ENCODE measurements at places on chromosomes 2 and 18.

DNA sequence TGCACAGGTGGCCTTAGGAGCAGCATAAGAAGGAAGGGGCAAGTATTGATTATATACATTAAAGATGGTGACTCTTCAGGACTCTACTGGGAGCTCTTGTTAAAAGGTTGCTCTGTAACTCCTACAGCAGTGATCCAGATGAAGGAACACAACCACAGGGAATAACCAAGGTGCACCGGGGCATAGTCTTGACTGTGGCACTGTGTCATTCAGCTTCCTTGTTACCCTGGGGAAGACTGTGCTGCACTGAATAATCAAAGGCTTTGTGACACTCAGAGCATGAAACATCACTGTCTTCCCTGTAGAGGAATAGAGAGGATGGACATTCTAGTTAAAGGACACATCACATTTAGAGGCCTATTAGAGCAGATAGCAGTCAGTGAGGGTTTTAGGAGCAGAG is 105.3 kb downstream of the UBE2E3 start:
- DNase-seq: no peak

- DNase-seq: no peak
Measured at GRCh38 chr2:46663614-46664013, 184.2 kb downstream of the TMEM247 start.

GRCh38 chr18:39414009-39414700 is 1848.6 kb upstream of the CELF4 start:
- DNase-seq: no peak

DNA sequence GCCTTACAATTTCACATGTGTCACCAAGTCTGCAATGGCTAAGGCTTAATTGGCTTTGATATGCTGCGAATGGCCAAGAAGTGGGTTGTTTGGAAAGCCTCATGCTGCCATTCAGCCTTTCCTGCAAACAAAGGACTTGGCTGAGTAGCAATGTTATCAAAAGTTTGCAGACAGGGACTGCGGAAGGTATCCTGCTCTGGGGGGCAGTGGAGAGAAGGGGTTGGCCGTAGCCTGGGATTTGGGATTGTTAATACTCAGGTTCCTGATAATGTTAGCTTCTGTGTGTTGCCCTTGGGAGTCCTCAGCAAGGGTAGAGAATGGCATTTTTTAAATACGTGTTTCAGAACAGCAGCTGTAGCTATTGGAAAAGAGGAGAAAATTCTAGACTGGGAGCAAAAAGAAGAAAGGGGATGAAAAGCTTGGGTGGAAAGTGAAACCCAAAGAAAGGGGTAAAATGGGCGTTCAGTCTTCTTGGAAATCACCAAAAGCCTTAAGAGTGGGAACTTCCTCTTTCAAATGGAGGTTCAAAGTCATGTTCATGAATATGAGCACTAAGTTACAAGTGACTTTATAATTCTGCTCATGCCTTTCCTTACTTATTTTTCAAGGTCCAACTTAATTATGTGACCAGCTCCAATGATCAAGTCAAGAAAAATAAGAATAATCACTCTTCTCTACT is 325.1 kb downstream of the RNF144A start:
- no peak for DNase-seq

DNA sequence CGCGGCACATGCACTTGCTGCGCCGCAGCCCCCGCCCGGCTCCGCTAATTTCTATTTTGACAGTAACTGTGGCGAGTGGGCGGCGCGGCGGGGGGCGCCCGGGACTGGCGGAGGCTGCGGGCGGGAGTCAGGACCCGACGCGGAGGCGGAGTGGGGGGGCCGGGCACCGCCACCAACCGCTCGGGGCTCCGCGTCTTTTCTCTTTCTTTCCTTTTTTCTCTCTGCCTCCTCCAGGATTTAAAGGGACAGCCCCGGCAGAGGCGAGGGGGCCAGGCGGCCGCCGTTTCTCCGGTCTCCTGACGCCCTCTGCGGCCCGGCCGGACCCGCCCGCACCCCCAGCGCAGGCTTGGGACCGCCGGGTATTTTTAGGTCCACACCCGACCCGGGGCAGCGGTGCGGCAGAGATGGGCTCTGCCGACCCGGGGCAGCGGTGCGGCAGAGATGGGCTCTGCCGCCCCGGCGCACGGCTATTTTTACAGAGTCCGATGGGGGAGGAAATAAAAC is 460 bp upstream of the ZBTB7C start:
- DNase-seq: no peak

DNA sequence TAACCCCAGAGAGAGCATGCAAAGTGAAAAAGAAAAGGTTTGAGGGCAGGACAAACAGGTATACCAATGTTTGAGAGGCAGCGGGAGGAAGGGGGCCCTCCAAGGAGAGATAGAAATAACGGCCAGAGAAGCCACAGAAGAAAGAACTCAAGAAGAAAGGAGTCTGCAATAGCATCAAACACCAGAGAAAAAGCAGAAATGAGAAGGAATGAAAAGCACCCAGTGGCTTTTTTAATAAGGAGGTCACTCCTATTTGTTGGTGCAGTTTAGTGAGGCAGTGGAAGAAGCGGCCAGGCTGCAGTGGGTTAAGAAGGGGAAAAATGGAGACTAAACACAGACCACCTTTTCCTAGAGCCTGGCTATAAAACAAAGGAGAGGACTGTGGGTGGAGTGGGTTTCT is 177.2 kb downstream of the THADA start:
- no peak for DNase-seq

DNA sequence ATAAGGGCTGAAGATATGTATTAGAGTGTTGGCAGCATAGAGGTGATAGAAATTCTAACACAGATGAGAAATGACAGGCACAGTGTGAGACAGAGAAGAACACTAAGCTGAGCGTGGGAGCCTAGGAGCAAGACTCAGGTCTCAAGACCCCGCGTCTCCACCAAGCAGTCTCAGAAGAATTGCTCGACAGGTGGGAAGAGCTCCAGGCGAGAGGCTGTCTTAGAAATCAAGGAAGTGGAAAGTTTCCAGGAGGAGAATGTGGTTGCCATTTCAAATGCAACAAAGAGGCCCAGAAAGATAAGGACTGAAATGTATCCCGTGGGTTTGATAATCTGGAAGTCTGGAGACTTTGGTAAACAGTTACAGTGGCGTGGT is 31.5 kb upstream of the CAB39 start:
- no peak for DNase-seq

- no peak for DNase-seq
Measured at GRCh38 chr18:23182606-23183005, 47.3 kb downstream of the CABLES1 start.

- no peak for DNase-seq
Measured at GRCh38 chr2:241851325-241852115, 7.2 kb downstream of the PDCD1 start.

DNA sequence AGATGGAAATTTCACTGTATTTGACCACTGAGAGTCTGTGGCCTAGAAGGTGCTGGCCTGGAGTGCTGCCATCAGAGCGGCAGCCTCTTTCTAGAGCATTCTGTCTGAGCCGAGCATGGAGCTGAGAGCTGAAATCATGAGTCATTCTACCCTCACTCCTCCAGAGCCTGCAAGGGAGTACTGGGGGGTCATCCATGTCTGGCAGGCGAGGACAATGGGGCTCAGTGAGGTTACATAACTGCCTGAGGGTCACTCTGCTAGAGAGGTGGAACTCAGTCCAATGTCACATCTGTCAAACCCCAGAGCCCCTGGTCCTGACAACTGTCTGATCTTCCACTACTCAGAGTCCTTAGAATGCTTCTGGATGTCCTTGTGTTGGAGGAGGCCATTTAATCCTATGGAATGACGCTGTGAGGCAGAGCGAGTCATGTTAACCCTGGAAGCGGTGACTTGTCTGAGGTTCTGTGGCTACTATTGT is 65.3 kb downstream of the HAUS1 start:
- DNase-seq: no peak

GRCh38 chr18:46711444-46711863 is 45.4 kb downstream of the ST8SIA5 start:
- DNase-seq: no peak

- no peak for DNase-seq
Measured at GRCh38 chr2:10900216-10901109, 11.3 kb upstream of the KCNF1 start.
